Umbilical cord (tissue), 2 donors: ENCODE measurements at places on chromosomes 6 and 20. TPM values are rescaled to one million over a fixed set of nuclear protein-coding genes. Genes with fewer than 3 reads are reported as not detected.

GRCh38 chr6:85078058-85078457 lies 313.7 kb upstream of the TBX18 start:
- DNase-seq = peak; percentile 88

- DNase-seq = no peak
Observed at GRCh38 chr6:11683871-11684270, 94.7 kb downstream of the ADTRP start.

DNA sequence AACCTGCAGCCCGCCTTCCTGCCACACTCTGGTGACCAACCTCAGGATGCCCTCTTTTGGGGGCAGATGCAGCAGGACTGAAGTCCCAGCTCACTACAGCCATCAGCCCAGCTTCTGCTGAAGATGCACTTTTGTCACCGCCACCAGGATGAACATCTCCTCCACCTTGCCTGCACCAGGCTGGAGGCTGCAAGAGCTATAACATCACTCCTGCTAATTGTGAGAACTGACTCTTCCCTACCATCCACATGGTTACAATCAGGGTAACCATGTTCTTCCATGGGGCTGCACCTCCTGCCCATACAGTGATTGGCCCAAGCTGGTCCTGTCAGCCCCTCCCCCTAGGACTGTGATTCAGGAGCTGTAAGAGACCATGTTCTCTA lies 2.0 kb upstream of the ACTL10 start:
- no peak for DNase-seq

DNA sequence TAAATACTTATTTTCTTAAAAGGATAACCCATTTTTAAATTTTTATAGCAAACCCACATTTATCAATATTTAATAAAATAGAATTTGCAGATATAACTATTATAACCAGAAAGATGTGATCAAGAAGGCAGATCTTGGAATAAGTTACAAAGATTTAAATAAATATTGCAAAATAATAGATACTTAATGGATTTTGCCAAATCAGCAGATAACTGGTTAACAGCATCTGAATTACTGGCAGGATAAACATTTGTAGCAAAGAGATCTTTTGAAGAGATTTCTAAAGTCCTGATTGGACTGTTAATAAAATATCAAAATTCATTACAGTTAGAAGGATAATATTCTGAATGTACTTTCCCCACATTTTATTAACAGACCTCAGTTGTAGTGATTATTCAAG lies 144.2 kb downstream of the PDSS2 start:
- DNase-seq = no peak

DNA sequence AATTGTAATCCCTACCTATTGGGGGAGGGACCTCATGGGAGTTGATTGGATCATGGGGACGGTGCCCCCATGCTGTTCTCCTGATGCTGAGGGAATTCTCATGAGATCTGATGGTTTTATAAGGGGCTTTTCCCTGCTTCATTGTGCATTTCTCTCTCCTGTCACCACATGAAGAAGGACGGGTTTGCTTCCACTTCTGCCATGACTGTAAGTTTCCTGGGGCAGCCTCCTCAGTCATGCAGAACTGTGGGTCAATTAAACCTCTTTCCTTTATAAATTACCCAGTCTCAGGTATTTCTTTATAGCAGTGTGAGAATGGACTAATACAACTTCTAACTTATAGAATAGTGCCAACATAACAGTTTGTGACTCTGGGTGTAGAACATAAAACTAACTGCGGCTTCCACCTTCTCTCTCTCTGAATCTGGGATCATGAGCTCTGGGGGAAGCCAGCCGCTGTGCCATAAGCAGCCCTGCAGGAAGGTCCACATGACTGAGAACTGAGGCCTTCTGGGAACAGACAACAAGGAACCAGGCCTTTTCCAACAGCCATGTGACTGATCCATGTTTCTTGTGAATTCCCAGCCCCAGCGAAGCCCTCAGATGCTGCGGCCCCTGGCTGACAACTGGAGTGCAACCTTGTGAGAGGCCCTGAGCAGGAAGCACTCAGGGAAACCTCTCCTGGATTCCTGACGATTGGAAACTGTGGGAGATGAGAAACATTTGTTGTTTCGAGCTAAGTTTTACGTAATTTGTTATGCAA lies 3.4 kb upstream of the HLA-A start:
- DNase-seq = no peak

DNA sequence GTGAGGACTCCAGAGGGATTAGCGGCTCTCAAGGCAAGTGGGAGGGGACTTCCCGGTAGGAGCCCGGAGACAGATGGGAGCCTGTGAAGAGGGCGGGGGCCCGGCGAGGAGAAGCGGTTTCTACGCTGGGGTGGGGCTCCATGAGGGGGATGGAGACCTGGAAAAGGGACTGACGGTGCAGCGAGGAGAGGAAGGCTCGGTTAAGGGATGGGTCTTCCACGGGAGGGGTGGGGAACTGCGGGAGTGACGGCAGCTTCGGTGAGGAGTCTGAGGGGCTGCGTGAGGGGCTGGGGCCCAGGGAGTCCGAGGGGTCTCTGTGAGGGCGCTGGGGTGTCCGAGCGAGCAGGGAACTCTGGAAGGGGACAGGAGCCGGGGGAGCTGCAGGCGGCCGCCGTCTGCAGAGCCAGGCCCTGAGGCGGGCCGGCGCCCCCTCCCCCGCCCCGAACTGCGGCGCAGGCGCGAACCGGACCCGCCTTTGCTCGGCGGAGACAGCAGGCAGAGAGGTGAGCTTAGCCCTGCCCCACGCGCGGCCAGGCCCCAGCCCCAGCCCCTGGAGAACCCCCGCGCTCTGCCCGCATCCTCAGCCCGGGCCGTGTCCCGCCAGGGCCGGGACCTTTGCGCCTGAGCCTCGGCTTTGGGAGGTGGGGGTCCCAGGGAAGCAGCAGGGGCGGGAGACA lies at the start of gene NRSN2:
NRSN2 (plus strand) TSS at position 472 of the 677 bp plus-strand sequence. CDS start 2,533 bp downstream, outside the sequence.
- peak; percentile 83 for DNase-seq

Gene PRR18
- total RNA-seq = not detected

Gene RFX6
- total RNA-seq = 0.72 TPM

Gene JARID2
- 8.4 TPM for total RNA-seq

DNA sequence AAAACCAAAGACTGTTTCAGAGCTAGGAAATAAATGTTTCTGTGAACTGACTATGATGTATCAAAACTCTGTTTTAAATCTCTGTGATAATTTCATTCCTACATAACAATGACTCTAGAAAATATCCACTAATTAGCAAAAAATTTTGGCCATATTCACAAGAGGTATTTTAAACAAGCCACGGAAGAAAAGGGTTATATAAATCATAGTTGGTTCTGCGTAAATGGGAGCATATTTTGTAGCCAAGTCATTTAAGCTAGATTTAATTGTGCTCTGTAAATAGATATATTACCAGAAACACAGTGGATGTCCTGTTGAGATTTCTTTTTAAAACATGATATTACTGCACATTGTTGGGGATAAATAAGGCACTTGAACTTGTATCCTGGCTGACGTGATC lies 416.5 kb upstream of the PLCB4 start:
- DNase-seq = no peak

DNA sequence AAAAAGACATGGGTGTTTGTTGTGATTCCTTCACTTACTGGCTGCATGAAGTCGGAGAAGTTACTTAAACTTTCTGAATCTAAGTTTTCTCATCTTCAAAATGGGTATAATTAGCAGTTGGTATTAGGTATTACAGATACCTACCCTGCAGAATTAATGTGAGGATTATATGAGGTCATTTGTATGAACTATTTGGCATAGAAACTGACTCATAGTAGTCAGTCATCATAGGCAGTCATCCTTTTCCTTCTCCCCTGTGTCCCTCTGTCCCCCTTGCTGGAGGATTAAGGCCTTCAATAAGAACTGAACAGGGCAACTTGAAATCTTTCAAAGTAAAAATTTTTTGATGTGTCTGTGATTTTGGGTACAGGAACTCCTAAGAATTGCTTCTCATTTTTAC lies 26.3 kb downstream of the RALGAPB start:
- no peak for DNase-seq

Gene FGD2
- 6.5 TPM for total RNA-seq

Gene ARMC2
- total RNA-seq = 3.1 TPM

GRCh38 chr6:32815996-32816395 lies 806 bp downstream of the HLA-DOB start:
- DNase-seq = no peak
